ENCODE measurements at places on chromosomes 2 and 18.

DNA sequence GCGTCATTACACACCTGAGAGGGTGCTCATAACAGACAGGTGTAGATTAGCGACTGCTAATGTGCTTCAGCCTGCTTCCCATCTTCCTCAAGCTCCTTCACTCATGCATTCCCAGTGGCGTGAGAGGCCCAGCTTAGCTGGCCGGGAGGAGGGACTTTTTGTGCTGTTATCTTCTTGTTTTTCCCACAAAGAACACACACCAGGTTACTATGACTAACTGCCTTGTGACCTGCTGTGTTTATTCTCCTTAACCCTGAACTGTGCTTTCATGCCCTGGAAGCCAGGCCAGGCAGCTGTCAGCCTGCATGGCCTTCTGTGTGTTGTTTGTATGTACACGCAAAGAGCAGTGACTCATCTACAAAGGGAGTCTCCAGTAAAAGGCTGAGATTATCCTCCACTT is 143.8 kb downstream of the PIEZO2 start:
- no peak for DNase-seq

GRCh38 chr2:97769711-97770110 is 56.3 kb downstream of the ZAP70 start:
- no peak for DNase-seq

DNA sequence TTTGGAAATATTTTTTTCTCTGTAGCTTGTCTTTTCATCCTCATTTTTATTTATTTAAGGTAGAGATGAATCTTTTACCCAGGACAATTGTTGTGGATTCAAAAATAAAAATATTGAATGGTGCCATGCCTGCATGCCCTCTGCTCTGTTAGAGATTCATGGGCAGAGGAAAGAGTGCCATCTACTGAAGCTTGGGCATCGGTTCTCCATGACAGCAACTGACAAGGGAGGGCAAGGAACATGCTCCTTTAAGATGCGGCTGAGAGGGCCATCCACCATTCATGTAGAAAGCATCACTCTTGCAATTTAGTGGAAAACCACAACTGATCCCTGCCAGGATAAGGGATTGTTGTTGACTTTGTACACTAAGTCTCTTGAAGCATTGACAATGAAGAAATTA is 79.9 kb downstream of the PARD3B start:
- no peak for DNase-seq

GRCh38 chr2:232662486-232663260 is 29.3 kb downstream of the EFHD1 start:
- no peak for DNase-seq

GRCh38 chr2:51413726-51414125 is 381.8 kb upstream of the NRXN1 start:
- no peak for DNase-seq

DNA sequence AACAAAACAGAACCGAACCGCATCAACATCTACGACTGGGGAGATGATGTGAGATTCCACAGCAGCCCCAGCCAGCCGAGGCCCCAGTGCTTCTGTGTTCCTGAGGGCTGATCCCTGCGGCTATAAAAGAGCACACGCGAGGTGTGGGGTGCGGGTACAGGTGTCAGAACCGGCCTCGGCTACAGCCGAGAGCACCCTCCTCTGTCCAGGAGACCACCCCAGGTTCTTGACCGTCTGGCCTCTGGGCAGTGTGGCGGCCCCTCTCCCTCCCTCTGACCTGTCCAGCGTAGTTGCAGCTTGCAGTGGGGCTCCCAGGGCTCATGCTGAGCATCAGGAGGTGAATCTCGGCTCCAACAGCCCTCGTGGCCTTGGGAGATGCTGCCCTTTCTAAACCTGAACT is 23.7 kb downstream of the RTP5 start:
- no peak for DNase-seq

DNA sequence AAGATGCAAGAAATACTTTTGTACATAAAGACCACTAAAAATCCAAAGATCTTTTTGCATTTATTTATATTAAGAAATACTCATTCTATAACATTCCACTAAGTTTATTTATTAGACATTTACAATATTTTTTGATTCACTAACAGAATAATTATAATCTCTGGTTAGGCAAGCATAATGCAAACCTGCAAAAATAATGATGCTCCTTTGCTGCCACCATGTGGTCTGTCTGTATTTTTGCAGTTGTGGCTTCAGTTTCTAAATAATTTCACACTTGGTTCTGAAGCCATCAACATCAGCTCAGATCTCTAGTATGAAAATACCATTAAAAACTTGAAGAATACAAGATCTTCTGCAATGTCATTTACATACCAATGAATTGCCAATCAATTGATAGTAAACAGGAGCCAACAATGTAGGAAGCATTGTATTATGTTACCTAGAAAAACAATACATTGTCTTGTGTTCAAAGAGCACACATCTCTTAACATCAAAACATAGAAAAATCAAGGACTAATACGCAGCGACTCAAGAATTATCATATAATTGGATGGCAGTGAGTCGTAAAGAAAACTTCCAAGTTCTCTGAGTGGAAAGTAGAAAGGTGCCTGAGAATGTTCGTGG is 28.8 kb upstream of the WDR75 start:
- DNase-seq: peak; percentile 20

- DNase-seq: peak; percentile 32
Measured at GRCh38 chr18:25876330-25876948, 214.0 kb downstream of the SS18 start.

DNA sequence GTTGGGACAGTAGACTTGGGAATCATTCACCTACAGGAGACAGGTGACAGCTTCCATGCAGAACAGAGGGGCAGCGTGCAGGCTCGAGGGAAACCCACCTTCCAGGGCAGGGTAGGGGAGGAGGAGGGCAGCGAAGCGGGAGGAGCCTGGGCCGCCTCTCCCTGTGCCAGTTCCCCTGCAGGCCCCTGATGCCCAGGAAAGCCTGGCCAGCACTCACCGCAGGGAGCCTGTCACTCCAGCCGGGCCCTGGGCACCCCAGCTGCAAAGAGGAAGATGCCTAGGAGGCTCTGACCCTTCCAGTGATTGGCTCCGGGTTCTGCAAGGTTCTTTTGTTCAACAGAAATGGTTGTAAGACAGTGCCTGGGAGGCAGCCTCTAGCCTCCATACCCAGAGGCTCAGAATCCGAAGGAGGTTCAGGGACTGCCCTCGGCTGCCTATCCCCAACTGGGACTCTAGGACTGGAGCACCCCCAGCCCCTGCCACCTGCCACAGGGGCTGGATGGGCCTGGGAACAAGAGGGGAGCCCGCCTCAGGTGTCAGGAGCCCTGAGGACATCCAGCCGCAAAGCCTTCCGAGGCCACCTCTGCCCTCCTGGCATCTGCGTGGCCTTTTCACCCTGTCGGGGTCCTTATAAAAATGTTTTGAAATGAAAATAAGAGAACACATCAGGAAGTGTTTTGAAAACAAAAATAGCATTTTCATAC is 103.2 kb downstream of the PTGR3 start:
- DNase-seq: no peak

- no peak for DNase-seq
Measured at GRCh38 chr2:71494523-71495155, 41.3 kb downstream of the DYSF start.

DNA sequence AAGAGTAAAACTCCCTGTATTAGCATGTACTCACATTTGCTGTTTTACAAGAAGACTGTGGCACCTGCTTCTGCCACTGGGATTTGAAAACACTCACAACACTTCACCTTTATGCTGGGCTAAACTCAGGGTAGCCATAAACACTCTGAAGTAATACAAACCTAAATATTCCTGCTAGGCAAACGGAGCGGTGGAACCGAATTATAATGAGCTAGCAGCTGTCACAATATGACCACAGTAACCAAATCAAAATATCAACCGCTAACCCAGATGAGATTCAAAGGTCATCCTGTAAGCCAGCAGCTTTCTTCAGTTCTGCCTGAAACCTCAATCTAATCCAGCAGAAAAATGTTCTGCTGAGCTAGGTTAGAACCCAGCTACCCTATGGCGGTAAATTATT is 132.1 kb downstream of the TCF4 start:
- DNase-seq: peak; percentile 84

- DNase-seq: no peak
Measured at GRCh38 chr2:234204480-234204879, 154.0 kb downstream of the SPP2 start.

DNA sequence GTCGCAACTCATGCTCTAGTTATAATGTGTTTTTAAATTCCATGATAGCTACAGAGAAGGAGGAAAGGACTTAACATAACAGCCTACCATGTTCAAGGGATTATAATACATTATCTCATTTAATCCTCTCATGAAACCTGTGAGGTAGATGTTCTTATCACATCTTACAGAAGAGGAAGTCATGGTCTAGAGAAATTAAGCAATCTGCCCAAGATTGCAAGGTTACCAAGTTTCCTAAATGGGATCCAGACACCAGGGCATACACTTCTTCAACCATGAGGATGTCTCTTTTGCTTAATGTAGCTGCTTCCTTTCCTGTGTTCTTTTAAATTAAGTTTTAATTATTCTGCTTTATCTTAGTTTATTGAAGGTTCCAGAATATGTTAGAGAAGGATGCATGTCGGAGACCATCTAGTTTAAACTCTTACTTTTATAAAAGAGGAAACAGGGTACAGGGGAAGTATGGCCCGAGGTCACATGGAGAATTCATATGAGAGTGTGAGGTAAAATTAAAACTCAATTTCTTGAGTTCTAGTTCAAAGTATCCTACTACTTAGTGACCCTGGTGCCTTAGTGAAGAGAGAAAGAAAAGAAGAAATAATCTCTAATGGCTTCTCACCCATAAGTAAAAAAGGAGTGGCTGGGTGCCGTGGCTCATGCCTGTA is 3.6 kb upstream of the IL1A start:
- no peak for DNase-seq

- DNase-seq: no peak
Measured at GRCh38 chr2:68330691-68331090, 10.9 kb upstream of the CNRIP1 start.

DNA sequence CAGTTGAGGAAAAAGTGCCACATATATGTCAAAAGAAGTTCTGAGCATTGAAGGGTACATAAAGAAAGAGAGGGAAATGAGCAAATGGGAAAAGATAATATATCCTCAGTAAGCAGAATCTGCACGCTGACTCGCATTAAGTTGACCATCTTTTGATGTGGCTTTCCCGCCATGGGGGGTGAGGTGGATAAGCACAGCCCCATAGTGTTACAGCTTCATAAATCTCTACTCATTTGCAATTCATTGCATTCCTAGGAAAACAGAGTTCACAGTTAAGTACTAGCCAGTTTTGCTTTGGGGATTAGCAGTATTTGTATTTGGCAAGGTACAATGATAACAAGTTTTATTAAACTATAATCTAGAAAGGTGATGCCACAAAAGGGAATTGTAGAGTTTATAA is 814.2 kb downstream of the LRP1B start:
- no peak for DNase-seq

GRCh38 chr2:1421731-1422130 is 8.5 kb downstream of the TPO start:
- no peak for DNase-seq

DNA sequence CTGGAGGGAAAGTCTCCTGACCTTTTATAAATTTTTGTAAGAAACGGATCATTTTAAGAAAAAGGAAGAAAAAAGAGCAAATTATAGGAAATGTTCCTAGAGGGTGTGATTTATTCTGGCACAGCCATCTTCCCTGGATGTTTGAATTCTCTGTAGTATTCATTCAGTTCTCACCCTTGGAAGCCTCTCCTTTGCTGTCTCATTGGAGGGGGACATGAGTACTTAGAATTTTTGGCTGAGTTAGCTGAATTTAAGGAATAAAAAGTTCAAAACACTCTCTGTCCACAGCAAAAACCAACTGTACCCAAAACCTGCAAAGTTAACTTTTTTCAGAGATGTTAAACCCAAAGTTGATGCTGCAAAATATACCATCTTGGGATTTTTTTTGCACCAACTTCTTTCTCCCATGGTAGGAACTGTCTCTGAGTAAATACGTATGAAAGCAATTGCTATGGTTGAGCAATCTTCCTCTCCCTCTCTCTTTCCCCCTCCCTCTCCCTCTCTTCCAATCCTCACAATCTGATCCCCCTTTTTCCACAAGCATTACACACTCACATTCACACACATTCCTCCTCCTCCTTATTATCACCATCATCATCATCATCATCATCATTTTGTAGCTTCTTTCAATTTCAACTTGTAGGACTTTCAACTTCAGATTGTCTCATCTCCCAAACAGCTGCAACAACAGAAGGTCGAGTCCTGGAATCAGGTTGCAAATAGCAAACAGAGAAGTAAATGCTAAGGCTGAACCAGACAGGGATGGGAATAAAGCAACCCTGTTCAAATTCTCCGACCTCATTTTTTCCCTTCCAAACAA is 183.7 kb downstream of the GFPT1 start:
- no peak for DNase-seq

- no peak for DNase-seq
Measured at GRCh38 chr2:66782780-66783361, 347.9 kb downstream of the MEIS1 start.

DNA sequence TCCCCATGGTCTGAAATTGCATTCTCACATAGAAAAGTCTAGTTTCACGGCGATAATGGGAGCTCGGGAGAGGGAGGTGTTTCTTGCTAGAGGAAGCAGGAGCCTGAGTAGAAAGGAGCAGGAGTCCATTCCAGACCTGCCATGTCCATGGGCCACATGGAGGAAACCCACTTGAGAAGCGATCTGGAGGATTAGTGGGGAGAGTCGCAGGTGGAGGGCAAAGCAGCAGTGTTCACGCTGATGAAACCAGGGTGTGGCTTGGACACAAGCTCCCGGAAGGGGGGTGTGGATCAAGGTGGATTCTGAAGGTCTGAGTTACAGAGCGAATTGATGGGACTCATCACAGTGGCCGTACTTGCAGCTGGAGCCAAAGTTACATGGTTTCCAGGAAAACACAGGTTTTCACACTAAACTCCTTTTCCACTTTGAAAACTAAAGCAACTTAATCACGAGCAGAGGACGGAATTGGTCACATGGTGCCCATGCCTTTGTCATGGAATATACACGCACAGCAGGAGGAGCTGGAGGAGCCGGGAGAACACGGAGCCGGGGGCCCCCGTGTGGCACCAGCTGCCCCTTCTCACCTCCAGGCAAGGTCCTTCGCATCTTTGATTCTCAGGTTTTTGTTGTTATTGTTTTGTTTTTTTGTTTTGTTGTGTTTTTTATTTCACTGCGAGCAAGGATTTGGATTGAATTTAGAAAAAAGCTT is 255.1 kb upstream of the MYT1L start:
- no peak for DNase-seq

- DNase-seq: no peak
Measured at GRCh38 chr2:142502402-142502801, 371.6 kb upstream of the LRP1B start.

DNA sequence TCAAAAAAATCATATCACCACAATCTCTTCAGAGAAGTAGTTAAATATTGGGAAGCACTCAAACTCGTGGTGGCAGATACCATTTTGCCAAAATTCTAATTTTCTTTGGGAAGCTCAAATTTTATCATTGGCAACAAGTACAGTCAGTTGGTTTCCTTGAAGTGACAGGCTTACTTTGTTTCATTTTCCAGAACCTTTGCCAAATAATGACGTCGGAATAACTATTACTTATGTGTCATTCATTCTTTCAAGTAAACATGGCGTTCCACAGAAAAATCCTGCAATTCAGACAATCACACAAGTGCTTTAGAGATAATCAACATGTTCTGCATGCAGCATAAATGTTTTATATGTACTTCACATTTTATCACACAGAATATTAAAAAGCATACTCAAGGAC is 5.4 kb downstream of the TTLL4 start:
- DNase-seq: no peak
